ENCODE measurements at places on chromosomes 6 and 20. TPM values are rescaled to one million over a fixed set of nuclear protein-coding genes. Genes with fewer than 3 reads are reported as not detected.

EEF1A2 gene
- 2.4 TPM for polyA plus RNA-seq

OPRL1 gene
- 3.1 TPM for polyA plus RNA-seq

MEA1 gene
- polyA plus RNA-seq = 25.6 TPM

WFDC12 gene
- not detected for polyA plus RNA-seq

SAPCD1 gene
- 21.5 TPM for polyA plus RNA-seq

PPIL4 gene
- 3.1 TPM for polyA plus RNA-seq

PHACTR3 gene
- polyA plus RNA-seq = not detected

IMPG1 gene
- not detected for polyA plus RNA-seq

ANGPT4 gene
- not detected for polyA plus RNA-seq

STXBP5 gene
- 6.4 TPM for polyA plus RNA-seq

GSTA5 gene
- not detected for polyA plus RNA-seq

DNA sequence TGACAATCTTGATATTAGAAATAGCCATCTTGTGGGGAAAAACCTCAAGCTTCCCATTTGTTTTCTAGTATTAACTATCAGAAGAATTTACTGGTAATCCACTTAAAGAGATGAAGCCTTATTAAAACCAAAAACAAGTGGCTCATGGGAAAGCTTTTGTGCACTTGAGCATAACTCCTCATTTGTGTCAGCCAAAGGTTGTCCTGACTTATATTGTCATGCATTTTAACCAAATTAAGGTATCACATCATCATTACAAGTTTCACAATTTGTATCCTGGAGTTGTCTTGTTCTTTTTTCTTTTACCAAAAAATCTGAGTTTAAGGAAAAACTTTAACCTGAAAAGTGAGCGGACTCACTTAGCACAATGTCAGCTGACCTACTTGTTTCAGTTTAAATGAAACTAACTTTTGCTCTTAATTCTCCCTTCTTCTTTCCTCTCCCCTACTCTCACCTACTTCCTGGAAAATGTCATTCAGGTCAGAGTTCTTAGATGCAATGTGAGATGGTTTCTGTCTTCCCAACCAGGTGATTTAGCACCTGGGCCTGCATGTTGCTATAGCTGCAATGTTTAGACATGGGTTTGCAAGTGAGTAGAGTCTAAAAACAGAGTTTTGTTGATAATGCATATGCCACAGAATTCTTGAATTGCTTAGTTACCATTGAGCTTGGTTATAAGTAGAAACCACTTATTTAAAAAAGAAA, 82.8 kb downstream of the TNFAIP3 start:
- H3K4me3 ChIP-seq = no peak overlapping the region
- no peaks in the 10 kb centered on the region for H3K27me3 ChIP-seq
- H3K27ac ChIP-seq = no peak overlapping the region
- peak; percentile 52 for DNase-seq
- peaks cover 20% of the 10 kb centered on the region for H3K4me1 ChIP-seq

DNA sequence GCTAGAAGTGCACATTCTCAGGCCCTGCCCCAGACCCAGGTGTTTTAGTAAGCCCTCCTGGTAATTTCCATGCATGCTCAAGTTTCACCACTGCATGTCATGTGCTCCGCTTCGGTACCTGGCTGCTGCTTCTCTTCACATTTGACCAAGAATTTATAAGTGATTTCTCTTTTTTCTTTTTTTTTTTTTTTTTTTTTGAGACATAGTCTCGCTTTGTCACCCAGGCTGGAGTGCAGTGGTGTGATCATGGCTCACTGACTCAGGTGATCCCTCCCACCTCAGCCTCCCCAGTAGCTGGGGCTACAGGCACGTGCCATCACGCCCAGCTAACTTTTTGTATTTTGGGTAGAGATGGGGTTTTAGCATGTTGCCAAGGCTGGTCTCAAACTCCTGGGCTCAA, 16.0 kb downstream of the TM9SF4 start:
- no peaks in the 10 kb centered on the region for H3K27me3 ChIP-seq
- H3K36me3 ChIP-seq = peaks cover 4% of the 10 kb centered on the region
- DNase-seq = no peak
- no peak overlapping the region for H3K4me3 ChIP-seq

- H3K27me3 ChIP-seq = no peaks in the 10 kb centered on the region
- H3K4me1 ChIP-seq = peaks cover 10% of the 10 kb centered on the region
- peak overlapping the region; percentile 24 for H3K27ac ChIP-seq
- no peak for DNase-seq
- H3K4me3 ChIP-seq = no peak overlapping the region
- no peaks in the 10 kb centered on the region for H3K36me3 ChIP-seq
Observed at GRCh38 chr20:35680452-35681183, 15.9 kb upstream of the CPNE1 start.

DNA sequence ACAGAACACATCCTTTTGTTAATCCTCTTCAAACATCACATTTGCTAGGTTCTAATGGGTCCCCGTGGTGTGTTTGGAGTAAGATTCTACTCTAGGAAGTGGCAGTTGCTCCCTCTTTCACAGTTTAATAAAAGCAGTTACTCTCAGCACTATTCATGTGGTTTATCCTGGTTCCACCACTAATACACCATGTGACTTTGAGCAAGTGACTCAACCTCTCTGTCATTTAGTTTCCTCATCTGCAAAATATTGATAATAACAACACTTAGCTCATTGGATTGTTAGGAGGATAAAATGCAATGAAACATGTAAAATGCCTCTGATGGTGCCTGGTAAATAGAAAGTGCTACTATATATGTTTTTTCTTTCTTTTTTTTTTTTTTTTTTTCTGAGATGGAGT, 488.0 kb upstream of the NOX3 start:
- no peaks in the 10 kb centered on the region for H3K36me3 ChIP-seq
- H3K4me1 ChIP-seq = no peaks in the 10 kb centered on the region
- H3K27ac ChIP-seq = no peak overlapping the region
- H3K27me3 ChIP-seq = no peaks in the 10 kb centered on the region

GRCh38 chr20:62576815-62577489, 65.4 kb upstream of the SLCO4A1 start:
- H3K27ac ChIP-seq = no peak overlapping the region
- H3K36me3 ChIP-seq = no peaks in the 10 kb centered on the region
- H3K27me3 ChIP-seq = no peaks in the 10 kb centered on the region
- DNase-seq = no peak

DNA sequence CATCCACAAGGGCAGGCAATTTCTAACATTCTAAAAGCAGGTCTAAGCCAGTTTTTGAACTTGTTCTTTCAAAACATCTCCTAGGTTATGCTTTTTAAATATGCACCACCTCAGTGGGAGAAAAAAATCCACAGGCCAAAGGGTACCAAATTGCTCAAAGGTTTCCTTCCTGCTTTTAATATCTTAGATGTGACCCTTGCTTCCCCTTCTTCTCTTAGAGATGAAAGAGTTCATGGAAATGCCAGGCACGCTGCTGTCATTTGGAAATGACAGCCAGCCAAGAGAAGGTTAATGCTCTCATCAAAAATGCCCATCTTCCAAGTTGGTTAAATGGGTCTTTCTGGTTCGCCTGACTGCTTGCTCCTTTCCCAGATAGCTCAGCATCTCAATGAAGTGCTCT, 497.1 kb downstream of the CD83 start:
- H3K4me1 ChIP-seq = peaks cover 9% of the 10 kb centered on the region
- no peaks in the 10 kb centered on the region for H3K27me3 ChIP-seq
- H3K36me3 ChIP-seq = no peaks in the 10 kb centered on the region
- no peak overlapping the region for H3K27ac ChIP-seq
- no peak overlapping the region for H3K4me3 ChIP-seq

DNA sequence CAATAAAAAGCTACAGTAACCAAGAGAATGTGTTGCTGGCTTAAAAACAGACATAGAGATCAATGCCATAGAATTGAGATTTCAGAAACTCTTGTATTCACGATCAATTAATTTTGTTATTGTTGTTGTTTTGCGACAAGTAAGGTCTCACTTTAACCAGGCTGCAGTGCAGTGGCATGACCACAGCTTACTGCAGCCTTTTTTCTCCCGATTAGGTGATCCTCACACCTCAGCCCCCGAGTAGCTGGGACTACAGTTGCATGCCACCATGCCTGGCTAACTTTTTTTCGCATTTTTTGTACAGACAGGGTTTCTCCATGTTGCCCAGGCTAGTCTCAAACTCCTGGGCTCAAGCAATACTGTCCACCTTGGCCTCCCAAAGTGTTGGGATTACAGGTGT, 42.2 kb downstream of the RANBP9 start:
- no peak overlapping the region for H3K4me3 ChIP-seq
- no peaks in the 10 kb centered on the region for H3K4me1 ChIP-seq
- no peaks in the 10 kb centered on the region for H3K27me3 ChIP-seq
- DNase-seq = no peak

DNA sequence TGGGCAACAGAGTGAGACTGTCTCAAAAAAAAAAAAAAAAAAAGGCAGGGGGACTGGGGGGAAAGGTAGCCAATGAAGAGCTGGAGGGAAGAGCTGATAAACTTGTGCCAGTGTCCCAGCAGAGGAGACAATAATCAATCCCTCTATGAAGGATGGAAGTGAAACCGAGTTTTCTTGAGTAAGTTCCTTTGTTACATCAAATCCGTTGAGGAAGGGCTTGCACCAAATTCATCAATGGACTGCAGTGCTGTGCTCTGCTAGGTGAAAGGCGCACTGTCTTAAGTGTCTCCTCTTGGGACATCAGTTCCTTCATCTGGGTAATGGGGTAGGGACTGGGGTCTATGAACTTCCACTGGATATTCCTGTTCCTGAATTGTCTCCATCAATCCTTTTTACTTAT, 3.0 kb upstream of the CRIP3 start:
- H3K4me1 ChIP-seq = peaks cover 61% of the 10 kb centered on the region
- H3K4me3 ChIP-seq = no peak overlapping the region
- DNase-seq = no peak
- no peaks in the 10 kb centered on the region for H3K27me3 ChIP-seq
- no peak overlapping the region for H3K27ac ChIP-seq

DNA sequence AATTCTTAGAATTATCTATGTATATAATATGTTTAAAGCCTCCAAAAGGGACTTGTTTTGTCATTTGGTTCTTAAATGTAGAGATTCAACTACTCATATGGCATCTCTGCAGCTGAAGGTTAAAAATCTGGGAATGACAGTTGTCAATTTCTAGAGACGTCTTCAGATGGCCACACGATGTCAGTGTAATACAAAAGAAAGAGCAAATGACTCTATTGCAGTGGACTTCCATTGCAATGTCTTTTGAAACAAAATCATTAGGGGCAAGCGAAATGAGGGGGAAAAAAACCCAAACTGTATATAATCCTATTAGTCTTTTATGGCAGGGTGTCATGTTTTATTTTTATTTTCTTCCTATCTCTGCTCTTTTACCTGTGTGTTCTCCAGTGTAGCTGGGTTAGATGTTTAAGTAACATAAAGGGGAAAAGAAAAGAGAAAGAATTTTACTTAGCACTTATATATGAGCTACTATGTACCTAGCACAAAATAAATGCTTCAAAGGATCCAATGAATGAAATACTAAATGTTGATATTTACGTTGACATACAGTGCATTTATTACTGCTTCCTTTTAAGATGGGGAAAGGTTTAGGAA, 26.2 kb downstream of the CCN2 start:
- DNase-seq = peak; percentile 42
- no peaks in the 10 kb centered on the region for H3K36me3 ChIP-seq
- no peaks in the 10 kb centered on the region for H3K27me3 ChIP-seq
- no peak overlapping the region for H3K4me3 ChIP-seq

GRCh38 chr6:150142097-150142669, 661 bp upstream of the PPP1R14C start:
- H3K36me3 ChIP-seq = no peaks in the 10 kb centered on the region
- DNase-seq = no peak
- H3K27ac ChIP-seq = no peak overlapping the region
- peak overlapping the region; percentile 38 for H3K4me3 ChIP-seq

- peak; percentile 26 for DNase-seq
- no peak overlapping the region for H3K4me3 ChIP-seq
- no peaks in the 10 kb centered on the region for H3K27me3 ChIP-seq
- no peak overlapping the region for H3K27ac ChIP-seq
- H3K4me1 ChIP-seq = peaks cover 18% of the 10 kb centered on the region
Observed at GRCh38 chr6:151757506-151757955, 50.0 kb upstream of the ESR1 start.

DNA sequence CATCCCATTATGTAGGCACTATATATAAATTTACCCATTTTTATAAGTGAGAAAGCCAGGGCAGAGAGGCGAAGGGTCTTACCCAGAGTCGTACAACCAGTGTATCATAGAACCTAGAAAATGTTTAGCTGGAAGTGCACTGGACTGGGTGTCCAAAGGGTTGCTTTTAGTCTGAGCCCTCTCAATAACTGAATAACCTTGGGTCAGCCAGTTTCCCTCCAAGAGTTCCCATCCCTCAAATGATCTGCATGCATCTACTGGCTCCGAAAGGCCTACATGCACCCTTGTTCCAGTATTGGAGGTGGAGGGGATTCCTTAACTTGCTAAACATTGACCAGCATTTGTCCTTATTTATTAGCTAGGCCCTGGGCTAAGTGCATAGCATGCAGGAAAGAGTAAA, 3.8 kb downstream of the SNPH start:
- H3K4me3 ChIP-seq = no peak overlapping the region
- H3K4me1 ChIP-seq = peaks cover 9% of the 10 kb centered on the region
- no peaks in the 10 kb centered on the region for H3K36me3 ChIP-seq
- H3K27ac ChIP-seq = no peak overlapping the region
- DNase-seq = no peak

- no peaks in the 10 kb centered on the region for H3K27me3 ChIP-seq
- DNase-seq = no peak
Observed at GRCh38 chr20:18808712-18809111, 4.9 kb upstream of the SCP2D1 start.

- no peak for DNase-seq
- no peak overlapping the region for H3K4me3 ChIP-seq
- H3K27me3 ChIP-seq = no peaks in the 10 kb centered on the region
Observed at GRCh38 chr6:35388030-35388429, 45.7 kb downstream of the PPARD start.

DNA sequence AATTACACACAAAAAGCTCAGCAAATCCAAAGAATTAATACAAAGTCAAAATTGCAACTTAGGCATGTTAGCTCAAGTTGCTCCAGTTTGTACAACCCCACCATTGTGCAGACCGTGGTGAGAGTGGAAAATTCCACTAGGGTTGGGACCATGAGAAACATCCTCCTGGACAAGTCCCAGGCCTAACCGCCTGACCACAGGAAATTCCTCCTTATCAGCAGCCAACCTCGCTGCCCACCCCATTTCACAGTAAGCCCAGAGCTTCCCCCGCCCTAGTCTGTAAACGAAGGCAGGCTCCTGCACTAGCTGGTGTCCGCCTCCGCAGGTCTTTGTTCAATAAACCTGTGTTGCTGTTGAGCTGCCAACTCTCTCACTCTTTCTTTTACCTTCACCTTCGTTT, 1023.3 kb downstream of the EYS start:
- no peak overlapping the region for H3K27ac ChIP-seq
- no peaks in the 10 kb centered on the region for H3K4me1 ChIP-seq
- no peaks in the 10 kb centered on the region for H3K27me3 ChIP-seq
- H3K36me3 ChIP-seq = no peaks in the 10 kb centered on the region
- DNase-seq = no peak

DNA sequence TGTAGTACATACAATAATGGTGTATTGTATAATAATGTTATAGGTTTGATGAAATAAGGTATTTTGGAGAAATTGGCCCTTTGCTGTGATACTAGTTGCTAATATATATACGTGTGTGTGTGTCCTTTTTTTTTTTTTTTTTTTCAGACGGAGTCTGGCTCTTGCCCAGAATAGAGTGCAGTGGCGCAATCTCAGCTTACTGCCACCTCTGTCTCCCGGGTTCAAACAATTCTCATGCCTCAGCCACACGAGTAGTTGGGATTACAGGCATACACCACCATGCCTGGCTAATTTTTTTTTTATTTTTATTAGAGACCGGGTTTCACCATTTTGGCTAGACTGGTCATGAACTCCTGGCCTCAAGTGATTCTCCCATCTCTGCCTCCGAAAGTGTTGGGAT, 23.3 kb downstream of the SENP6 start:
- DNase-seq = no peak
- H3K27me3 ChIP-seq = no peaks in the 10 kb centered on the region
- no peak overlapping the region for H3K4me3 ChIP-seq
- peaks cover 5% of the 10 kb centered on the region for H3K4me1 ChIP-seq
- no peak overlapping the region for H3K27ac ChIP-seq

All from B cell (primary cell).